ENCODE measurements at places on chromosomes 11 and 22. TPM values are rescaled to one million over a fixed set of nuclear protein-coding genes. Genes with fewer than 3 reads are reported as not detected.

The BTG4 gene
- total RNA-seq: not detected

The OR4A16 gene
- total RNA-seq: not detected

The TMEM126A gene
- total RNA-seq: 76.1 TPM

The CDC42EP1 gene
- 15.4 TPM for total RNA-seq

The C22orf42 gene
- not detected for total RNA-seq

The OR10A6 gene
- not detected for total RNA-seq

The APOBEC3F gene
- 4.1 TPM for total RNA-seq

The KDM4D gene
- total RNA-seq: 0.40 TPM

The GAB4 gene
- not detected for total RNA-seq

The FAM180B gene
- total RNA-seq: not detected

The DLG2 gene
- total RNA-seq: 6.1 TPM

The SCGB1D2 gene
- 3.7 TPM for total RNA-seq

The TRPC6 gene
- total RNA-seq: 0.16 TPM

The MMP13 gene
- not detected for total RNA-seq

The OTOG gene
- not detected for total RNA-seq

The CHADL gene
- total RNA-seq: 22.6 TPM

The ZNF215 gene
- total RNA-seq: 0.22 TPM

The OR5B21 gene
- not detected for total RNA-seq

The PLAAT4 gene
- 28.3 TPM for total RNA-seq

The MMP1 gene
- not detected for total RNA-seq

The NCF4 gene
- total RNA-seq: 7.1 TPM

The MPZL3 gene
- 1.8 TPM for total RNA-seq

The SMPD1 gene
- 51.6 TPM for total RNA-seq

The MS4A7 gene
- total RNA-seq: 11.9 TPM

The ELFN2 gene
- 0.19 TPM for total RNA-seq

The C11orf91 gene
- total RNA-seq: not detected

The SMARCB1 gene
- 46.6 TPM for total RNA-seq

The PRCP gene
- 37.2 TPM for total RNA-seq

All from Right ventricle myocardium superior (tissue), 1 donor.